ENCODE measurements at places on chromosomes 5 and 9. TPM values are rescaled to one million over a fixed set of nuclear protein-coding genes. Genes with fewer than 3 reads are reported as not detected.

Gene AK1
- 105 TPM for polyA plus RNA-seq

Gene BNC2
- 1.2 TPM for polyA plus RNA-seq

Gene TTC33
- polyA plus RNA-seq, result 73.5 TPM

Gene WDR38
- polyA plus RNA-seq, result not detected

Gene FIBCD1
- 1.6 TPM for polyA plus RNA-seq

Gene NTNG2
- 0.26 TPM for polyA plus RNA-seq

Gene LRRC26
- 2.2 TPM for polyA plus RNA-seq

Gene CEL
- polyA plus RNA-seq, result 0.95 TPM

Gene PCDHB8
- 0.81 TPM for polyA plus RNA-seq

Gene KCNV2
- polyA plus RNA-seq, result not detected

Gene CCNO
- 0.16 TPM for polyA plus RNA-seq

Gene PLCXD3
- polyA plus RNA-seq, result 6.6 TPM

Gene PIP5K1B
- 0.72 TPM for polyA plus RNA-seq

Gene SMIM33
- not detected for polyA plus RNA-seq

Gene CCNI2
- polyA plus RNA-seq, result not detected

Gene FAM200C
- 21.6 TPM for polyA plus RNA-seq

Gene TGFBI
- polyA plus RNA-seq, result 0.90 TPM

Gene TMEM252
- polyA plus RNA-seq, result not detected
